ENCODE measurements at places on chromosomes 12 and 14.
A peak's percentile ranks its signal among the peaks of the same experiment; 100 is the strongest.

DNA sequence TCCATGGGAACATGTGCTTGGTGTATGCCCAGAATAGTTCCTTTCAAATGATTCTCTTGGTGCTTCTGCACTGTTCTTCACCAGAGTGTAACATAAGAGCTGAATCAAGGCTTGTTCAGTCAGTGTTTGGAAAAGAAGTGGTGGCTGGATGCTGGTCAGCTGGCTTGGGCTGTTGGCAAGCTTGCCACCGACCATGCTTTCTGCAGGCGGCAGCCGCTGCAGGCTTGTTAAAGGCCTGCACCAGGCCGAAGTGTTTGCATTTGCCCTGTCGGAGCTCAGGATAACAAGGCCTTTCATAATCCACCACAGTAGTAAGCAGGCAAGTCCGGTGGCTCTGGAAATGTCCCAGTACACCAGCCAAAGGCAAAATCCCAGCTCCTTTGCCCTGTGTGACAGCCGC, 26.9 kb downstream of the DAAM1 start:
- peak; percentile 95 for DNase-seq

DNA sequence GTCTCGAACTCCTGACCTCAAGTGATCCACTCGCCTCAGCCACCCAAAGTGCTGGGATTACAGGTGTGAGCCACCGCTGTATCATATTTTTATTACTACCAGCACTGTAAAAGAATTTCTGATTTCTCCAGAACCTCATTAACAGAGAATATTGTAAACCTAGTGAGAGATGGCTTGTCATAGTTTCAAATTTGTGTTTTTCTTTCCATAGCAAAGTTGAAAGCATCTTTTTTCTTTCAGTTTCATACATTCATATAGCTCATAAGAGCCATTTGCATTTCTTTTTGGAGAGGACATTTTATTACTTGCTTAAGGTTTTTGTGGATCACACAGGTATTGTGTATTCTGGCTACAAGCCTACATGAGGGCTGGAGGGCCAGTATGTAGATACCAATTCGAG, 58.0 kb downstream of the MIS18BP1 start:
- DNase-seq = no peak

- no peak for DNase-seq
Observed at GRCh38 chr12:43979450-43979849, 143.6 kb downstream of the TMEM117 start.

DNA sequence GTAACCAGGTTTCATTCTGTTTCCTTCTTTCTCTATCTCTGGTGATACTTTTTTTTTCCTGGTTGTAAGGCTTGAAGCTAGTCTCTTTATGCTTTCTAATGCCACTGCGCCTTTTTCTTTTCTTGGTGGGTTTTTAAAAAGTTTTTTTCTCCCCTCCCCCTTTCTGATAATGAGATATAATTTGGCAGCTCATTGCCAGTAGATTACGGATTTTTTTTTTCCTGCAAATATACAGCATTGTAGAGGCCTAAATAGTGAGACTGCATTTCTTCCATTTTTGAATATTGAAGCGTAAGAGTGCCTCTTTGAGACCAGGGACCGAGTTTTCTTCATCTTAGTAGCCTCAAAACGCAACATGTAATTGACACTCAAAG, 1.1 kb downstream of the PAPOLA start:
- DNase-seq = no peak

GRCh38 chr12:113318900-113319628, 15.8 kb downstream of the SLC8B1 start:
- DNase-seq = no peak

- DNase-seq = no peak
Observed at GRCh38 chr12:31951939-31952338, 7.3 kb upstream of the RESF1 start.

GRCh38 chr14:74562515-74563232, 49.4 kb downstream of the LTBP2 start:
- no peak for DNase-seq

GRCh38 chr12:96623656-96624217, 134.4 kb downstream of the CFAP54 start:
- no peak for DNase-seq

DNA sequence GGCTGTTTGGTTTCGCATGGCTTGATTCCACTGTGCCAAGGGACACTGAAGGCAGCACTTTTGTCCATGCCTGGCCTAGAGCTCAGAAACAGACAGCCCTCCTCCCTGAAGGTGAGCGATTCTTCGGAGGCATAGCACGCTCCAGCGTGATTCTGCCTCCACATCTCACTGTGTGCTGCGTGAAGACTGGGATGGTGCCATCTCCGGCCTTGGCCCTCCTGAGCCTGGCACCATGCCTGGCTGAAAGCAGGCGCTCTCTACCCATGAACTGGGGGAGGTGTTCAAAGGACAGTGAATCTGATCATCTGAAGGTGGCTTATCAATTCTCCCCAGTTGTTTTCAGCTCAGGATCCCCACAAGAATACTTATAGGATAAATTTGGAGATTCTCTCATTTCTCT, 187.4 kb downstream of the TTC7B start:
- DNase-seq = no peak

- no peak for DNase-seq
Observed at GRCh38 chr12:49972641-49973360, at the start of gene AQP6. Gene AQP6, plus strand, starts transcription at chr12:49972947. Its CDS starts 227 bp downstream, at chr12:49973174.

- peak; percentile 83 for DNase-seq
Observed at GRCh38 chr14:95741038-95741490, 27.1 kb upstream of the TCL1A start.

DNA sequence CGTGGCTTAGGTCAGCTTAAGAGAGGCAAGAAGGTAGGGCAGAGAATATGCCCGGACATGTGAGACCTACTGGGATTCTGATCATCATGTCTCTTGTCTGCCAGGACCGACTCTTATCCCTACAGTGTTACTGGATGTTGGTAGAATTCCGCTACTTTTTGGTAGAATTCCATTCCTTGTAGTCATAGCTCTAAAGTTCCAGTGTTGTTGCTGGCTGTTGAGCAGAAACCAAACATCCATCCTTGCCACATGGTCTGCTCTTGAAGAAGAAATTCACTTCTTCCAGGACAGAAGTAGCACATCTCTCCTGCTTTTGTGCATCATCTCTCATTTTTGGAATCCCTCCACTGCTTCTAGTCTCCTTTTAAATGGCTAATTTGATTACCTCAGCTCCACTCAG, 453.7 kb downstream of the RPL10L start:
- no peak for DNase-seq

DNA sequence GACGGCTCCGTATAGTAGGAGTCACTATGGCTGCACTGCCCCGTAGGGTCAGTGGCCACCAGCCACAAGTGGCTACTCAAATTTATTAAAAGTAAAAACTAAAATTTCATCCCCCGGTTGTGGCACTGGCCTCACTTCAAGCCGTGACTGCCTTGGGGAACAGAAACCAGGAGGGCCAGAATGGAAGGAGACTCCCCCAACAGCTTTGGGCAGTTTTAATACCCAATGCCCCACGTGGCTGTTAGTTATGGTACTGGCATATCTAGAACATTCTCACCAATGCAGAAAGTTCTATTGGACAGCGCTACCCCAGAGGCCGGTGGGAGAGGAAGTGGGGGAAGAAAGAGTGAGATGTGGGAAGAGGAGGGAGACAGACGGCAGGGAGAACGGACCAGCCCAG, 6.2 kb downstream of the NCOR2 start:
- no peak for DNase-seq

GRCh38 chr12:92847368-92847767, 81.7 kb downstream of the EEA1 start:
- DNase-seq = no peak

- DNase-seq = no peak
Observed at GRCh38 chr12:119936705-119937311, 52.2 kb upstream of the BICDL1 start.

GRCh38 chr14:39704594-39704993, 272.4 kb upstream of the FBXO33 start:
- no peak for DNase-seq

DNA sequence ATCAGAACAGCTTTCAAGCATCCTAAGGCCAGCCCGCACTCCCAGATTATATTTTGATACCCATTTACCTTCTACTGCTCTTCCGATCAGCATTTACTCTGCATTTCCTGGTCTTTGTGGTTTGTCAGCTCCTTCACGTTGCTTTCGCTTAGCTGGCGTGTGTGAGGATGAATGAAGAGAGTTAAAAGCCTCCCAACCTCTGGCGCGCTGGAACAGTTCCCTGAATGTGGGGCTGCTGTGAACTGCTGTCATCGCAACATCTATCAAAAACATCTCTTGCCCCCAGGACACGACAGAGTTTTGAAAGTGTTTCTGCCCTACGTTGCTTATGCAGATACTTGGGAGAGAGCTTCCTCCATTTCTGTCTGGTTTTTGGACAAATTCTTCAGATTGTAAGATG, 129.2 kb downstream of the KCNA5 start:
- peak; percentile 67 for DNase-seq

- no peak for DNase-seq
Observed at GRCh38 chr12:28974166-28974565, 174.9 kb upstream of the FAR2 start.

GRCh38 chr14:92302481-92302880, 20.5 kb upstream of the SLC24A4 start:
- DNase-seq = no peak

- no peak for DNase-seq
Observed at GRCh38 chr12:56897844-56898361, 36.3 kb downstream of the SDR9C7 start.

DNA sequence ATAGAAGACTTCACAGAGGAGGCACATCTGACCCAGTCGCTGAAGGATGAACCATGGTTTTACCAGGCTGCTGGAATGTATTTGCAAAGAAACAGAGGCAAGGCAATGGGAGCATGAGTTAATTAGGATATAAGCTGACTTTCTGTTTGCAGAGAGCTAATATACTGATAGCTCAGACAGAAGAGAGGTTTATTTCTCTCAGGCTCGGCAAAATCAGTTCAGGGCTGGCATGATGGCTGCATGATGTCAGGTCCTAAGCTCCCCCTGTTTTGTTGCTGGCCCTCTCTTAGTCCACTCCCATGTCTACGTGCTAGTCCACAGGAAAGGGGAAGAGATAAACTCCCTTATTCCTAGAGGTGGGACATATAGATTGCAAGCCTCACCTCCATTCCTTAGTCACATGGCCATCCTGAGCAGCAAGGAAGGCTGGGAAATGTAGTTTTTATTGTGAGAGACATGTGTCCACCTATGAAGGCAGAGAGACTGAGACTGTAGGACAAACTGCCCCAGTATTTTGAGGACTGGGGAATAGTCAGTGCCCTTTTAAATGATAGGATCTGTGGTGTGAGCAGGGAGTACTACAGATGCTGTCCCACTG, 224.5 kb downstream of the VRK1 start:
- DNase-seq = no peak

DNA sequence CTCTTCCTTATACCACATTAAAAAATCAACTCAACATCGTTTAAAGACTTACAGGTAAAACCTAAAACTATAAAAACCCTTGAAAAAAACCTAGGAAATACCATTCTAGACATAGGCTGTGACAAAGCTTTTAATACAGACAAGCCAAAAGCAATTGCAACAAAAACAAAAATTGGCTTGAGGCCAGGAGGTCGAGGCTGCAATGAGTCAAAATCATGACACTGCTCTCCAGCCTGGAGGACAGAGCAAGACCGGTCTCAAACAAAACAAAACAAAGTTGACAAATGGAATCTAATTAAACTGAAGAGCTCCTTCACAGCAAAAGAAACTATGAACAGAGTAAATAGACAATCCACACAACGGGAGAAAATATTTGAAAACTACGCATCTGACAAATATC, 1057.8 kb downstream of the FSCB start:
- DNase-seq = peak; percentile 64

DNA sequence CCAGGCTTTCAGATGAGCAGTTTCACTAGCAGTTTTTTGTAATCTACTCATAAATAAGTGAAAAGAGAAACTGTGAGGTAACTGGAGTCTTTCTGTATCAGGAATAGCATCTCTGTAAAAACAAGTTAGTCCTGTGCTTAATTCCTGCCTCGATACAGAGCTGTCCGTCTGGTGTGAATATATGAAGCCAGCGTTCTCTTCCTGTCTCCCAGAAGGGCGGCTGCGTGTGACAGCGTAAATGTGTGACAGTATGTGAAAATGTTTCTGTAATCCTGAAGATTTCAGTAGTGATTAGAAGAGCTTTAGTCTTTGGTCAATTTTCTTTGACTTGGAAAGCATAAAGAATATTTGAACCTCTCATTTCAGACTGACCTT, 150.3 kb downstream of the FBXL14 start:
- no peak for DNase-seq

- no peak for DNase-seq
Observed at GRCh38 chr12:11540615-11541310, 108.7 kb upstream of the ETV6 start.

DNA sequence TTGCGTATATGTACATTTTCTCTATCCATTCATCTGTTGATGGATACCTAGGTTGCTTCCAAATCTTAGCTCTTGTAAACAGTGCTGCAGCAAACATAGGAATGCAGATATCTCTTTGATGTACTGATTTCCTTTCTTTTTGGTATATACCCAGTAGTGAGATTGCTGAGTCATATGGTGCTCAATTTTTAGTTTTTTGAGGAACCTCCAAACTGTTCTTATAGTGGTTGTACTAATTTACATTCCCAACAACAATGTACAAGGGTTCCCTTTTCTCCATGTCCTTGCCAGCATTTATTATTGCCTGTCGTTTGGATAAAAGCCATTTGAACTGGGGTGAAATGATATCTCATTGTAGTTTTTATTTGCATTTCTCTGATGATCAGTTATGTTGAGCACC, 44.3 kb downstream of the PELI2 start:
- peak; percentile 27 for DNase-seq

- DNase-seq = no peak
Observed at GRCh38 chr12:116561181-116561821, 2.1 kb downstream of the MAP1LC3B2 start.

GRCh38 chr12:26492406-26492805, 297.0 kb downstream of the SSPN start:
- no peak for DNase-seq

GRCh38 chr14:69318241-69318640, 58.3 kb downstream of the GALNT16 start:
- no peak for DNase-seq

DNA sequence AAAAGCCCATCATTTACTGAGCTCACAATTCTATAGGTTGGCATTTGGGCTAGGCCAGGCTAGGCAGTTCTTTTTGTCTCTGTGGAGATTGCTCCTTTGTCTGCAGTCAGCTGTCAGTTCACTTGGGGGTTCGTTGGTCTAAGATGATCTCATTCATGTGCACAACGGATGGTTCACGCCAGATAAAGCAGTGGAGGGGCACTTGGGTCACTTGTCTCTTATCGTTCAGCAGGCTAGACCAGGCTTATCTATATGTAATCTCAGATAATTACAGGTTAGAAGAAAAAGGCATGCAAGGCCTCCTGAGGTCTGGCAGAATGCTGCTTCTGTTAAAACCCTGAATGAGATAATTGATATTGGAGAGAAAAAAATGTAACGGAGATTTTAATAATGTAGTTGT, 119.0 kb upstream of the ATP2B1 start:
- no peak for DNase-seq

DNA sequence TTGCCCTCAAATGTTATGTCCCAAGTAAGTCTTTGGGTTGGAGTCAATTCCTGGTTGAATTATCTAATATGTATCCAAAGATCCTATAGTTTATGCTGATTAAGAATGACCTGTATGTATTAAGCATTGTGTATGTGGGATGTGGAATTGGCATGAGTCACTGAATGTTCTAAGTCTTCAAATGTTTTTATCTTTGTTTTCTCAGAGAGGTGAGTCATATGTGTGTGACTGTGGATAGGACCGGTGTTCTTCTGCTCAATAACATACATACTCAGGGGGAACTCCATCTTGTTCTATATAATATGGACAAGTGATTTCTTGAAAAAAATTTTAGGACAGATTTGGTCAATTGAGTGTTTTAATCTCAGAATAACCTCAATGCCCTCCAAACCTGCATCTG, 57.9 kb downstream of the NAV3 start:
- no peak for DNase-seq

GRCh38 chr14:37658156-37658555, 62.7 kb downstream of the TTC6 start:
- DNase-seq = peak; percentile 60

Data from NCI-H2029 treated with DMSO at 0.1 percent for 48 hours (cell line).